ENCODE measurements at places on chromosomes 1 and 21.
A peak's percentile ranks its signal among the peaks of the same experiment; 100 is the strongest.

DNA sequence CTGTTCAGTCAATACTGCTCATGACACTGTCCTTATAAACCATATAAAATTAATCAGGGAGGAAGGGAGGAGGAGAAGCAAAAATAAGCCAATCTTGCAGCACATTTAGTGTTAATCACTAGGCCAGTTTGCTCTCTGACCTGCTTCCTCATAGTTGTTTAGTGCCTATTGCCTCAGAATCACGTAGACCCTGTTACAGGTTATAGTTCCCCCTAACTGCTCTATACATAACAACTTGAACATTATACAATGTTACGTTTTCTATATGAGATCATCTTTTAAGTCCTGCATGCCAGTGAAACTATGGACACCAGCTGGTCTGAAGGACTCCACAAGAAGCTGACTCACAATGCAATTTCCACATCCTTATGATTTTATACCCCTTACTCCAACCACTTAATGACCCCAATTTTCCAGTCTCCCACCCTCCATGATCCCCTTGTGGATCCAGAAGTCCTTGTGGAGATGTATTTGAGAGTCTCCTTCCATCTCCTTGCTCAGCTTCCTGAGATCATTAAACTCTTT is 34.9 kb upstream of the TACSTD2 start:
- no peak for DNase-seq

GRCh38 chr21:18002393-18002792 is 183.2 kb upstream of the C21orf91 start:
- DNase-seq, result no peak

GRCh38 chr1:54814126-54814498 is 13.0 kb upstream of the TTC22 start:
- DNase-seq, result no peak

- no peak for DNase-seq
Measured at GRCh38 chr21:43367296-43367695, 59.6 kb downstream of the SIK1 start.

GRCh38 chr1:201329286-201329685 is 46.0 kb downstream of the PKP1 start:
- no peak for DNase-seq

DNA sequence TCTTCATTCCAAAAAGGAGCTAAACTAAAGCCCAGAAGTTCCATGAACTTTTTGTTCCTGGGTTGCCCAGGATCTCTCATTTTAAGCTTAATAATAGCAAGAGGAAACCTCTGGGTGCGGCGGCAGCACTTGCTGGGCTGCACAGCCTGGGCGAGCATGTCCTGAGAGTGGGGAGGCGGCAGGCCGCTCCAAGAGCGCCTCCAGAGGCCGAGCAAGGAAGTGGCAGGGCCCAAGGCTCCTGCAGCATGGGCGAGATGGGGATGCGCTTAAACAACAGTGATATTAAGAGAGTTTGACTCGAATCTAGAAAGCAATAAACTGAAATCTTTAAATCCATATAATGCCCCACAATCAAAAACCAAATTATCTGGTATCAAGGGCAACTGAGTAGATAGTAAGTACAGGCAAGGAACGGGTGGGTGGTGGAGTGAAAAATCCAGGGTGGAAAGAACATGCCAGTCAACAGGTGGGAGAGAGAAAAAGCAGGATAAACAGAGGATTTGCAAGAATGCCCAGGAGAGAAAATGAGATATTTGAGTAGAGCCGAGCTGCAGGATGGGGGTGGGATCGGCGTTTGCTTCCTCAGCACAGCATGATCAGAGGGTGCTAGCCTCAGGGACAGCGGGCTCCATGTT is 14.1 kb upstream of the TNR start:
- peak; percentile 58 for DNase-seq

- peak; percentile 88 for DNase-seq
Measured at GRCh38 chr1:153608742-153609584, 4.0 kb downstream of the S100A16 start.

DNA sequence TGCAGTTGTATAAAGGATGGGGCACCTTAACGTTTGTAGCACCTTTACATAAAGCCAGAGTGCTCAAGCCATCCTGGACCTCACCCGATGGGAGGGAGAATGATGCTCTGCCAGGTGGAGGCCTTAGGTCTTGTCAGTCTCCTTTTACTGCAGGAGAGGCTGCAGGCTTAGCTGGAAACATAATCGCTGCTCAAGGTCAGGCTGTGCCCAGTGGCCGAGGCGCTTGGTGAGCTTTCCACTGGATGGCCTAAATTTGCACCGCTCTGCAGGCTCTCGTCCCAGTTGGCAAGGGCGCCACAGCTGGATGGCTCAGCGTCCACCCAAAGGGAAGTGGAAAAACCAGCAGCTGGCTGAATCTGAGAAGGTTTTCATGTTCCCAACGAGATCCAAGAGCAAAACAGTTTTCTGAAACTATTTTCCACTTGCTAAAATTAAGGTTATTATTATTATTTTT is 438.9 kb downstream of the CAMTA1 start:
- DNase-seq, result no peak

DNA sequence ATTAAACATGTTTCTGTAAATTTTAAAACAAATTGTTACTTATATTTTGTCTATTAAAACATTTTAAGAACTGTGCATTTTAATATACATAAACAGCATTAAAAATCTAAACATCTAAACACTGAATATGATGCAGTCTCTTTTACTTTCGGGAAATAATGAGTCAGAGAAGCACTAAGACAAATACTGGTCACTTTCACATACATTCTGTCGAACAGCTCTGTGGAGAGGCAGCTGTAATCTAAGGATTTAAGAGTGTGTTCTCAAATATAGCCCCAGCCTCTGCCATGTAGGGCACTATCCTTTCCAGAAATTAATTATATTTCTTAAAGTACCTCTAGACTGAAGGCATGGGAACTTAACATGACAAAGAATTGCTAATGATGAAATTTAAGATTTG is 89.6 kb upstream of the PTGFR start:
- no peak for DNase-seq

DNA sequence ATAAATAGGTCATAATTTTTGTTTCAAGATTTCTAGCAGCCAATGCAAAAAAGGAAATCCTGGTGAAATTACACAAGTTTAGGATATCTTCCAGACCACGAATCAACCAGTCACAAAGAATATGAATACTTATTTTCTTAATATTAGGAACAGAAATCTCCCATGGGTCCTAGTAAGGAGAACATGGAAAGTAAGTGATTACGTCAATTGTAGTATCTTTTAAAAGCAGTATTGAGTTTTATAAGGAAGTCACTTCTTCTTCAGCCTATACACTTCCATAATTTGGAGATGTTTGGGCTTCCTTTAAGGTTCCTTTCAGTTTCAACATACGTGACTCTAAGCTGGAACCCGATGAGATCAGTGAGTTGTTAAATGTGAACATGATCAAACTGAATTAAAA is 534.5 kb downstream of the USP25 start:
- DNase-seq, result no peak

GRCh38 chr1:184974056-184974836 is at the start of gene NIBAN1:
TSS of gene NIBAN1 (minus strand) at chr1:184974508. CDS start at chr1:184974356, 152 bp downstream.
- DNase-seq, result peak; percentile 69

- DNase-seq, result no peak
Measured at GRCh38 chr1:210057593-210057992, 119.6 kb downstream of the SYT14 start.

DNA sequence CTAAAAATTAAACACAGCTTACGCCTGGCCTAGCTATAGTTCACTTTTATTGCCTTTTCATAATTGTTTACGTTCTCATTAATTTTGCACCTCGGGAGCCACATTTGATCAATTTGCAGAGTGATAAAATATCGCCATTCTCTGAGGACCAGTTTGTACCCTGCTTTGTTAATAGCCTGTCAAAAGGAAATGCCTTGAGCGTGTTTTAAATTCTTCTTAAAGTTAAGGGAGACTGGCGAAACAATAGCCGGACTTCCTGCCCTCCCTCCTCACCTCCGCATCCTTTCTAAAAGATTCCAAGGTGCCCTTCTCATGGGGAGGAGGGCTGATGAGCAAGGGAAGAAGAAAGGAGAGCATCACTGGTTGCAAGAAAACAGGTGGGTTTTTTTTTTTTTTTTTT is 271.6 kb downstream of the KCNJ6 start:
- no peak for DNase-seq

- DNase-seq, result peak; percentile 51
Measured at GRCh38 chr1:111481387-111482221, 7.8 kb downstream of the C1orf162 start.

- DNase-seq, result no peak
Measured at GRCh38 chr21:41778930-41779600, 12.2 kb upstream of the RIPK4 start.

- DNase-seq, result no peak
Measured at GRCh38 chr1:79472067-79472656, 465.6 kb upstream of the ADGRL4 start.

GRCh38 chr1:226686440-226687425 is 52.3 kb downstream of the ITPKB start:
- no peak for DNase-seq

All from H54 (cell line).